ENCODE measurements at places on chromosomes 2 and 18.

- peak; percentile 67 for DNase-seq
Measured at GRCh38 chr2:122236152-122236874, 480.9 kb downstream of the TSN start.

DNA sequence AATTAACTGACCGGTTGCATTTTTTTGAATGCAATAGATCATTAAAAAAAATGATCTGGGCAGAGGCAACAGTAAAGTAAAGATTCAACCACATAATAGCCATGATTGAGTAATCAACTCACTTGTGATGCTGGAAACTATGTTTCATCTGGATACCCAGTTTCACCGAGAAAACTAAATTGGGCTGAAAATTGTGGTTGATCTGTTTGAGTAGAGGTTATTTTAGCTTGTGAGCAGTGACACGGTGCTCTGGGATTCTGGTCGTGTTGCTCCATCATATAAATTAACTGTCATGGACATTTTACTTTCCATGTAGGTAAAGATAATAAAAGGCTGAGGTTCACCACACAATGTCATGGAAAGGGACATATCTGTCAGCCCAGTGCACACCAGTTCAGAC lies 58.7 kb downstream of the CD226 start:
- no peak for DNase-seq

- DNase-seq, result no peak
Measured at GRCh38 chr2:72325592-72326422, 178.1 kb upstream of the CYP26B1 start.

- DNase-seq, result no peak
Measured at GRCh38 chr2:48829569-48829968, 74.0 kb upstream of the LHCGR start.

DNA sequence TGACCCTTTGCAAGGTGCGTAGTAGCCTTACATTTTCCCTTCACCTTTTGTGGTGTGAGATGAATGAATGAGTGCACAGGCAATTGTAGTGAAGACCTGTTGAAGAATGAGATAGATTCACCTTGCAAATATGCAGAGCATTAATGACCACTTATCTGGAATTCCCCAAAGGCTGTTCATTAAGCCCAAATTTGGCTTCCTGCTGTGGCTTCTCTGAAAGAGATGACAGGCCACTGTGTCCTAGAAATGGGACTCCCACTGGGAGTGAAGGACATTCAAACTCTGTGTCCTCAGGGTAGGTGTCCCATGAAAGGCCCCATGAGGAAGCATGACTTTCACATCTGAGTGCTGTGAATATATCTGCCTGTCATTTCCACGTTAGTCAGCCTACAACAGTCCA lies 1821.8 kb upstream of the PIK3C3 start:
- no peak for DNase-seq

- no peak for DNase-seq
Measured at GRCh38 chr2:192030856-192031255, 163.9 kb downstream of the TMEFF2 start.

DNA sequence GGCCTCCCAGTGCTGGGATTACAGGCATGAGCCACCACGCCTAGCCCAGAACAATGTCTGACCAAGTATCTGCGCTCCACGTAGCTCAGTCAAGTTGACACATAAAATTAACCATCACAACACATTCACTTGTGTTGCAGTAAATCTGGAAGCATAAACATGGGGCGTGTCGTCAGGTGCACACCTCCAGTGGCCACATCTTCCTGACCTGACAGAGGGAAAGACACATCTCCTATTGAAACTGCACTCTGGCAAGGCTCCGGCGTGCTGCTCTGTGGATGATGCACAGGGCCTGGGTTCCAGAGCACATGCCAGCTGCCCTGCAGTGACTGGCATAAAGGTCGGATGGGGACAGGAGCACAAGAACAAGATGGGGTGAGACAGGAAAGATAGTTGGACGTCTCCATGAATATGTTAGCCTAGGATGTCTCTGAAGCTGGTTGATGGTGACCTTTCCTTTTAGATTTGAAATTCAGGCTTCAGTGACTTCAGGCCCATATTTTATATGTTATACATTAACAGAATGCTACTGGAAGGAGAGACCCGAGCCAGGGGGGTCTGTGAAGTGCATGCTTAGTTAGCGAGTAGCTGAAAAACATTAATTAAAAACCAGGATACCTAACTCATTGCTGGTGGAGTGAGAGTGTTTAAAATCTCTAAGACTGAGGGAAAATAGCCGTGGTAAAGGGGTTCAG lies 10.9 kb downstream of the IMPA2 start:
- DNase-seq, result no peak

- no peak for DNase-seq
Measured at GRCh38 chr18:75241705-75242104, 31.1 kb downstream of the TSHZ1 start.

DNA sequence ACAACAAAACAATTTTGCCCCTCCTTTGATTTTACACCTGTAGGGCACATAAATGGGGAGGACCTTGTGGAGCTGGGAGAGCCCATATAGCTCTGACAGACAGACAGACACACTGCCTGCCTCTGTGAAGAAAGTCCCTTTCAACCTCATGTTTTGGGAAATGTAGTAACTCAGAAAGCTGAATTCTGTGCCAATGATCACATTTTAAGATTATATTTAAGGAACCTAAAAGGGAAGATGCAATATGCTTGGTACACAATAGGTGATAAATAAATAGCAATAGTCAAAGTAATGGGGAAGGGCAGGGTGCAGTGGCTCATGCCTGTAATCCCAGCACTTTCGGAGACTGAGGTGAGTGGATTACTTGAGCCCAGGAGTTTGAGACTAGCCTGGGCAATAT lies 446.4 kb upstream of the ID2 start:
- no peak for DNase-seq

DNA sequence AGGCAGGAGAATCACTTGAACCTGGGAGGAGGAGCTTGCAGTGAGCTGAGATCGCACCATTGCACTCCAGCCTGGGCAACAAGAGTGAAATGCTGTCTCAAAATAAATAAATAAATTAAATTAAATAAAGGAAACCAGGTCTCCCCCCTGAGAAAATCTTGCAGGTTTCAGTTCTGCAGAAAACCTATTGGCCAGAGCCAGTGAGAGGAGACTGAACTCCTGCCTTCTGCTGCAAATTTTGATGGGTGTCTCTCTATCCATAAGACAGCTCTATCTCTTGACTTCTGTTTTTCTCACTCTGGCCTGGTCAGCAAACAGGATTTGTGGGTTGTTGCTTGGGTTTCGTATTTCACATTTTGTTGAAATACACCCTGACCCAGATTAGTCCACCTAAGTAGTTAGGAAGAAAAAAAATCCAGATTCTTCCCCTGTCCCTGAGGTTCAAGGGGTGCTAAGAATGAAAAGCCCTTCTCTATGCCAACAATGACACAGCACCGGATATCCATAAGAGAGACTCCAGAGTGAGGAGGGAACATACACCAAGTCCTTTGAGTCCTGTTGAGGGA lies 86.7 kb upstream of the MAP4K4 start:
- no peak for DNase-seq

DNA sequence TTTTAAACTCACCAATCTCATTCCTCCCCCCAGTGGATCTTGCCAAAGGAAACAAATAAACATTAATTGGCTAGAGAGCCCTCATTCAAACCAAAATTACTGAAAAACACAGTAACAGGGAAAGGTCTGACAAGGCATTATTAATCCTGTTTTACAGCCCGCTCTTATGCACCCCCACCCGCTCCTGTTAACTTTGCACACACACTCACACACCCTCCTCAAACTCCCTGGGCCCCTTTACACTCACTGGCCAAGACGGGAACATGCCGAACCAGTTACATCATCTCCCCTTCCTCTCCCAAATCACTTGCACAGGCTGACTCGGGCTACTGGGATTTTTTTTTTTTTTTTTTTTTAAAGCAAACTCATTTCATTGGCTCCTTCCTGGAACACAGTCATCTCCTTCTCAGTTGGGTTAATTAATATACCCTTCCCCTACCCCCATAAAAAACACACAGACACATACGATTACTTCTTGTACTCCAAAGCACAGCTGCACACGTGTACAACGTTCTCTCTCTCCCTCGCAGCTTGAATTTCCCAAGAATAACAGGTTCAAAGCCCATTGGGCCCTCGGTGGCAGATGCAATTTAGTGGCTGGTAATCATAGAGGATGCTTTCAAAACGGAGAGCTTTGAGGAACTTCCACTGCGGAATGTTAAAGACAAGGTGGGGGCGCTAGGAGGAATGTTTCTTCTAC lies 31.8 kb downstream of the KLF7 start:
- DNase-seq, result peak; percentile 56

DNA sequence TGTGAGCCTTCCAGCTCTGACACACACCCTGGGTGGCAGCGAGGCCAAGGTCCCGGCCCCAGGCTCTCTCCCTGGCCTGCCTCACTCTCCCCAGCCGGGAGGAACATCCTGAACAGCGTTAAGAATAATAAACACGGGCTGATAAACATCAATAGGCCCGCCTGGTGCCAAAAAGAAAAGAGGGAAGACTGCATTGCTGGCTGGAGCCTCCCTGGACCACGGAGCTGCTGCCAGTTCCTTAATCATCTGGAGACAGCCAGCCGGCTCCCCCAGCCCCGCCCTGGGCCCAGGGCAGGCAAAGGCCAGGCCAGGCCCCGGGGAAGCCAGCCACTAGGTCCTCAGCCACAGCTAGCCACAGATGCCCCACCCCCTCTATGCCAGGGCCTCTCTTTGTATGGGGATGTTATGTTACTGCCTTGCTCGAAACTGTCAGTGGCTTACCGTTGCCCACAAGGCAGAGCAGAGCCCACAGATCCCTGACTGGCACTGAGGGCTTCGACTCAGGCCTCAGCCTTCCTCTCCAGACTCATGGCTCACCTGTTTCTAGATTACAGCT lies 293.7 kb downstream of the DYSF start:
- DNase-seq, result peak; percentile 37

GRCh38 chr2:156343096-156343939 lies 10.8 kb upstream of the NR4A2 start:
- DNase-seq, result no peak

DNA sequence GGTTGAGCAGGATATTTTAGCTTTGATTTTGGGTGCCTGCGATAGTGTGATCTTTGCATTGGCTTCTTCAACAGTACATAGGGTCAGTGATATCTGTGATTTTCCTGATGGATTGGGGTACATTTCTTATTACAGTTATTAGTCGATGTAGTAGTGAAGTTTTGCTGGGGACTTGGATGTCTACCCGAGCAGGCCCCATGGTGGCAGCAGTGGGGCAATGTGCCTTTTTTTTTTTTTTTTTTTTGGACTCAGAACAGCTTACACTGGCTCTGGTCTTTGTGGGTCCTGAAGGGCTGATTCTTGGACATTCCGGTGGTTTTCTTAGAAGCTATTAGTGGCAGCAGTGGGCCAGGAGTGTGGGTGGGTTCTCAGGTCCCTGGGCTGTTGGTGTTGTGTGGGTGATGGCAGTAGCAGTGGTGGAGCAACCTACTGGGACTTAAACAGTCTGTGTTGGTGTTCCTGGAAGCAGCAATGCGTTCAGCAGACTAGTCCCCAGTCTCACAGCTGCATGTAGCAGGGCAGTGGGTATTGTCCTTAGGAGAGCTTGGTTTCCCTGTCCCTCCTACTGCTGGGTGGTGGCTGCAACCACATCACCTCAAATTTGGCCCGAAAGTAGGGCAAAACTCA lies 53.7 kb upstream of the SLC4A10 start:
- no peak for DNase-seq

DNA sequence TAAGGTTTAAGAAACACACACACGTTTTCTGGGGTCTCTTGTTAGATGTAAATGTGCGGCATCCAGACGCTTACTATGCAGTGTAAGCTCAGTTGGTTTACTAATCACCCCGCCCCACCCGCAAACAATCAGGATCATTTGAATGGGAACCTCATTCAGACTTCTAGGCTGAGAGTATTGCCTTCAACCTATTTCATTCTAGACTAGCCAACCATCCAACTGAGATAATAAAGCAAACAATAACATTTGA lies 1.3 kb upstream of the FIGN start:
- no peak for DNase-seq

GRCh38 chr18:55627007-55627406 lies 39.0 kb upstream of the TCF4 start:
- no peak for DNase-seq

DNA sequence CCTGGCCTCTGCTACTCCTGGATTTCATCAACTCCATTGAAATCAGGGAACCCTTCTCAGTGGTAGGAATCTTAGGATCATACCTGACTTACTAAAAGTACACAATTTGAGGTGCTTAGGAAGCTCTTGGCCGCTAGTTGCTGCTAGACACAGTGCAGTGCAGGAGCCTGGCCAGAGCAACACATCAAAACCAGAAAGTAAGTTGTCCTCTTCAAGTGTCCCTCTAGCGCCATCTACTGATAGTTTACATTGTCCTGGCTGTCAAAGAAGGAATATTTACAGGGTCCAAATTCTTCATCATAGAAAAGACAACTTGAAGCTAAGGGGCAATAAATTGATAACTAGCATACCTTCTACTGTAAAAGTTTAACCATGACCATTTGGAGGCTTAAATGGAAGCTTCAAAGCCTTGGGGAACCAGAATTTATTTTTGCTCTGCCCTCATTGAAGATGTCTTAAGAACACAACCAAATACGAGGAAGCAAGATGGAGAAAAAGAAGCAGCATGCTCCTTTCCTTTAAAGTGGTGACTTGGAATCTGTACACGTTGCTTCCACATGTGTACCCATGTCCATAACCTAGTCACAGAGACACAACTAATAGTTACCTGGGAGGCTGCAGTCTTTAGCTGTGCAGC lies 889.1 kb upstream of the GCFC2 start:
- DNase-seq, result peak; percentile 7

GRCh38 chr2:30341500-30342267 lies 105.4 kb upstream of the LCLAT1 start:
- DNase-seq, result no peak

GRCh38 chr2:206518997-206519396 lies 75.7 kb downstream of the ADAM23 start:
- DNase-seq, result no peak

DNA sequence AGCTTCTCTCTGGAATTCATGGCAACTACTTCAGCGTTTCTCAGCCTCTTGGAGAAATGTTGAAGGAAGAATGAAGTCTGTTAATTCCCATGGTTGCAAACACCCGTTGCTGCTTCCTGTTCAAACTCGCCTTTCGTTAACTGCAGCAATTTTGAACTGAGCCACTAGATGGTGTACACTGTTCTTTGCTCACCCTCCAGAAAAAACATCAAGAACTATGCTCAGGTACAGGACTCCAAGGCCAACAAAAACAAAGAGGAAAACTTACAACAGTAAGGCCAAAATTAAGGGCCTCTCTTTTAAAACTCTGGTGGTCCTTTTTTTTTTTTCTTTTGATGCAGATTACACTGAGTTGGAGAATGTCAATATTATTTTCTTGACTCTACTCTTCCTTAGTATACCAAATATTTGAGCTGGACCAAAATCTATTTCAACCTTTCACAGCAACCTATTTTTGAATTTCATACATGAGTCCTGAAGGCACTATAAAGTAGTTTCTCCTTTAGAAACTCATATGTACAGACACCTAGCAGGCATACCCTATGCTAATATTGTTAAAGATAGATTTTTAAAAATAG lies 58.2 kb downstream of the KLHL14 start:
- DNase-seq, result no peak

GRCh38 chr2:121888189-121888557 lies 132.7 kb downstream of the TSN start:
- no peak for DNase-seq

GRCh38 chr18:75204732-75205513 lies 4.0 kb downstream of the PTGR3 start:
- DNase-seq, result no peak

- DNase-seq, result no peak
Measured at GRCh38 chr2:56192664-56193305, 9.0 kb downstream of the CCDC85A start.

GRCh38 chr2:134819334-134819733 lies 19.1 kb upstream of the ACMSD start:
- no peak for DNase-seq

All from GM04503 (cell line).